ENCODE measurements at places on chromosomes 7 and 10.

DNA sequence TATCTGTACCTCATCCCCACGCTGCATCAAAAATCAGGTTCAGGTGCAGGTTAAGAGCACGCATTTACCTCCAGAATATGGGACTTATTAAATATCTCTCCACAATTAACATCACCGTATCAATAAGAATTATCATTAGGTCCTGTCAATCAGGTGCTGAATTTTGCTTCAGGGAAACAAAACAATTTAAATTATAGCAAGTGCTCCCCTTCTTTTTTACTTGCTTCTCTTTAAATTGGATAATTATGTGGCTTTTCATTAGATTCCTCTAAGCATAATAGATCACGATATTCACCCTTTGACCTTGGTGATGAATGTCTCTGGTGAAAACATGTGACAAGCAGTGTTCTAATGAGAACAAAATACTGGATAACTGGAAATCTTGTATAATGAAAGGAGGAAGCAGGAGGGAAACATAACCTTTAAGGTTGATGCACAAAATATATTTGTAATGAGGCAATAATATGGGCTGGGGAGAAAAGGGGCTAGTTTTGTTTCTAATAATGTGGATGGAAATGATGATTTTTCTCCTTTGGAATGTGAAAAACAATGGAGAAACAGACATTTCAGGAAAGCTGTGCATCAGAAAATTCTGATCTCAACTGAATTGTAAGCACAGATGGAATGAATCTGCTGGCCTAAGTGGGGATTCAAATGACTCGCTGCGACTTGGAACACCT lies 166.9 kb downstream of the SNX10 start:
- no peak for ATAC-seq

DNA sequence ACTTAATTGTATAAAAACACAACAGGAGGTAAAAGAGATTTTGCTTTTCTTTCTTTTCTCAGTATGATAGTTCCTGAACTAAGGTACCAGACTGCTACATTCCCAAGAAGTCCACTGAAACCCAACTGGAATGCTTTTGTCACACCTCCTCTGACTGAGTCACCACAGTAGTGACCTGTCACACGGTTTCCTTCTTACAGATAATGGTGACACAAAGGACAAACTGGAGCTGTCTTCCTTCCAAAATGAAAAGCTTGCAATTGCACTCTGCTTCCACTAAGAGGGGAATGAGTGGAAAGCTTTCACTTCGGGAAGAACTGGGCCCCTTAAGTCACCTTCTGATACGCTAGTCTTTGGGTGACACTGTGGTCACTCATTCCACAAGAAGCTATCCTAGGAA lies 122.2 kb downstream of the KMT2E start:
- no peak for ATAC-seq

- ATAC-seq = no peak
Measured at GRCh38 chr7:106657085-106657991, 3.6 kb downstream of the CCDC71L start.

DNA sequence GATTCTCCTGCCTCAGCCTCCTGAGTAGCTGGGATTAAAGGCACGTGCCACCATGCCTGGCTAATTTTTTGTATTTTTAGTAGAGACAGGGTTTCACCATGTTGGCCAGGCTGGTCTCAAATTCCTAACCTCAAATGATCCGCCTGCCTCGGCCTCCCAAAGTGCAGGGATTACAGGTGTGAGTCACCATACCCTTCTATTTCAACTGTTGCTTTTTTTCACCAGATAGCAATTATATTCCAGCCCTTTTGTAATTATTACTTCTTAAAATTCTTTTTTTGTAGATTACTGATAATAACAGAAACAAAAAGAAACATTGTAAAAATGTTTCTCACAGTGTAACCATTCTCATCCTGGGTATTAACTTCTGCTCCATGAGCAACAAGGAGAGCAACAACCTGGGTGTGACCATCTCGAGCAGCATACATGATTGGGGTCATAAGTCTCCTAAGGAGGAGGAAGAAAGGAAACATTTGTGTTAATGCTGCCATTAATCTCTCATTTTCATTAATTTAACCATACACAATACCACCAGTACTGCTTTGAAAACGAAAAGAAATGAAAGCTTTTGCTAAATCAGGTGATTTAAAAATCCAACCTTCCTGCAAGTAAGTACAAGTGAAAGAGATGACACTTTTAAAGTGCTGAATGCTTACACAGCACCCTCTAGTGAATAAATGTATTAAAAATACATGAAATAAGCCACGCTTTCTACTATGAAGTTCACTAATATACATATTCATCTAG lies 41.8 kb downstream of the ASZ1 start:
- no peak for ATAC-seq

DNA sequence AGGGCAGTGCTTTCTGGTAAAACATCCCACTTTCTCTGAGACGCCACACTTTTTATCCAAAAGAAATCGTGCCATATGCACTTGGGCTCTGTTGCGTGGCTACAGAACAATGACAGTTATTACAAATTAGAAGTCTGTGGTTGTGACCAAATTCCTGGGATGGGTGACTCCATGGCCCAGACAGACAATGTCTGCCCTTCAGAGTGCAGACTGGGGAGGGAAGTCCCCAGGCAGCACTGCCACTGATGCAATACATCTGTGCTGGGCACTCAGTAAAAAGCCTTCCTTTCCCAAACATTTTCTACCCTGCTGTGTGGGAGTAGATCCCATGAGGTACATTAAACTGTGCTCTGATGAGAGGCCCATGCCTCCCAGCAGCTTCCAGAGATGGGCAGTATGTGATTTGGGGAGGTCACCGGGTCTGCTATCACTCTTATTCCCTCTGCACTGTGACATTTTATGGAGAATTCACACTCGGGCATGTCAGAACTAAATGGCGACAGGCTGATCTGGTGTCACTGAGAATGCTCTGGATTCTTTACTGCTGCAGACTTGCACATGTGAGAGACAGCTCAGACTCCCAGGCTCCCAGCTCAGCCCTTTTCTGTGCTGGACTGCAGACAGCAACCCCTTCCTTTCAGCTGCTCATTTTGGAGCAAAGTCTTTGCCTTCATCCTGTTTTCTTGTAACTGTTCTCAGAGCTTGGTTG lies 243.5 kb upstream of the ZNF32 start:
- ATAC-seq = peak; percentile 28

DNA sequence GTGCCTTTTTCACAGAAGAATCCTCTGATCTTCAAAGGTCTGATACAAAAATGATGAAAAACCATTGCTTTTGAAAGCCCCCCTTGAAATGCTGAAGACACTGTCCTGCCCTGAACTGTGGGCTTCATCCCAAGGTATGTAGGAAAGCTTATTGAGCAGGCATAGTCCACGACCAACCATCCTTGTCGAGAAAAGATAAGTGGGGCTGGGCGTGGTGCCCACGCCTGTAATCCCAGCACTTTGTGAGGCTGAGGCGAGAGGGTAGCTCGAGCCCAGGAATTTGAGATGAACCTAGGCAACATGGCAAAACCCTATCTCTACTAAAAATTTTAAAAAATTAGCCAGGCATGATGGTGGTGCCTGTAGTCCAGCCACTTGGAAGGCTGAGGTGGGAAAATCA lies 25.6 kb downstream of the TACR2 start:
- no peak for ATAC-seq

DNA sequence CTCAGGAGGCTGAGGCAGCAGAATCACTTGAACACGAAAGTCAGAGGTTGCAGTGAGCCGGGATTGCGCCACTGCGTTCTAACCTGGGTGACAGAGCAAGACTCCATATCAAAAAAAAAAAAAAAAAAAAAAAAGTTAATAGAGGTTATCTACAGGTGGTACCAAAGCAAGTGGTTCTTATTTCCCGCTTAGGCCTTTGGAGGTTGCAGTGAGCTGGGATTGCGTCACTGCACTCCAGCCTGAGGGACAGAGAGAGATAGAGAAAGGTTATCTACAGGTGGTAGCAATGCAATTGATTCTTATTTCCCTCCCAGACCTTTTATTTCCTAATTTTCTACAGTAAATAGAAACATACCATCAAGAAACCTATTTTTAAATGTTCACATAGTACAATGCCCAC lies 98.2 kb downstream of the DLG5 start:
- no peak for ATAC-seq

GRCh38 chr7:18855796-18856195 lies 261.6 kb downstream of the TWIST1 start:
- ATAC-seq = no peak

GRCh38 chr7:129665013-129665401 lies 53.5 kb downstream of the NRF1 start:
- no peak for ATAC-seq

- ATAC-seq = no peak
Measured at GRCh38 chr7:28378574-28379149, 33.7 kb upstream of the CREB5 start.

DNA sequence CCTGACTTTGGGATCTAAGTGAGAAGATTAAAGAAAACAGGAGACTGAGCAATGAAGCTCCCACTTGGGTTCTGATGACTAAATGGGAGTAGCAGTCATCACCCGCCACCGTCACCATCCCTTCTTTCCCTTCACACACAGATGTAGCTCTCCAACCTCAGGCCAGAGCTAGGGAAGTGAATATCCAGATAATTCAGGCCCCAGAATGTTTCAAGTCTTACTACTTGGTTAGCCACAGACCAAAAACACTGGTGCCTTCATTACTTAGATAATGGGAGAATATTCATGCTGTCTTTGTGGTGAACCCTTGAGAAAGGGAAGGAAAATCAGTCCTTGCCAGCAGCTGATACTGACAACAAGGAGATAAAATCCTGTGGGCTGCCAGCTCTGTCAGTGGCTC lies 100.7 kb downstream of the OSBPL3 start:
- ATAC-seq = no peak

DNA sequence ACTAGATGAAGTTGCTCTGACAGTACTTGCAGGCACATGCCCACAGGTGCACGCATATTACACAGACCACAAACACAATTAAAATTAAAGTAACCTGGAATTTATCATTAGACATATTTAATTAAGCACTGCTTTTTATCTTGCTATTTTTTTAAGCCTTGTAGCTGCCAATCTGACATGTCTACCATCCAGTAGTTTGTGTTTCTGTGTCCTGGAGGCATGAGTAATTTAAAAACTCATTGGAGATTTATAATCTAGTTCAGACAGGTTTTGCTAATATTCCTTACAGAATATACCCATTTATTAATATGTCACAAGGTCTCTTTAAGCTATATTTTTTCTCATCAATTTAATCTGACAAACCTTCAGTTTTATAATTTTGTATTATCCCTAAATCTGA lies 445.0 kb upstream of the KLF6 start:
- ATAC-seq = no peak

GRCh38 chr10:69866246-69866687 lies 64.6 kb downstream of the COL13A1 start:
- no peak for ATAC-seq

DNA sequence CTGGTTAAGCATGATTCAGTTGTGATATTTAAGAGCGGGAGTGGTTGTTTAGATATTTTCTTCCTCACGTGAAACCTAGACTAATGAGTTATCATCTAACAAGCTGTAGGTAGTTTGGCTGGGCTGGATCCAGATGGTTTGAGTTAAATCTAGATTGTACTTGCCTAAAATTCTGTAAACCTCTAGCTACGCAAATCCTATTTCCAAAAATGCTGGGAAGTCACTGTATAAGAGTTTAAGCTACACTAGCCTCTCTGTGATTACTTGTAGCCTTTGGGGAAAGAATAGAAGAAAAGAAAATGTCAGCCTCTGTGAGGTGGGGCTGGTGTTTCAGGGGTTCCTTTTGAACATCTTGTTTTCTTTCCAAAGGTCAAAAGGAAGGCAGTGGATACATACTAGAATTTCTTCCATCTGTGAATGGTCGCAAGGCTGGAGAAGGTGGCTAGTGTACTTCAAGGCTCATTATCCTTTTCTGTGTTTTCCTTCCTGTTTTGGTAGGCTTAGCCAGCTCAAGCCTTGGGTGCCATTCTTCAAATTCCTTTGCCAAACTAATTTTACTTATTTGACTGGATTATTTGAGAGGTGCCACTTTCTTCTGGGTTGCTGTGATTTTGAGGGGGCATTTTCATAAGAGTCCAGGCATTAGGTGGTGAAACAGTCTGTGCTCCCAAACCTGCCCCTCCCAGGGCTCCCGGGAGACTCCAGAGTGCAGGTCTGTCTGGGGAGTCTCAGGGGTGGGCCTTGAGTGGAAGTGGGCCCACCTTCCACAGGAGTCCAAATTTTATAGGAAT lies 5.2 kb upstream of the EN2 start:
- no peak for ATAC-seq

GRCh38 chr10:12681252-12681651 lies 320.3 kb downstream of the CCDC3 start:
- no peak for ATAC-seq

- no peak for ATAC-seq
Measured at GRCh38 chr10:5484205-5484604, 15.2 kb downstream of the CALML5 start.

- ATAC-seq = no peak
Measured at GRCh38 chr10:99799613-99800012, 17.2 kb downstream of the ABCC2 start.

DNA sequence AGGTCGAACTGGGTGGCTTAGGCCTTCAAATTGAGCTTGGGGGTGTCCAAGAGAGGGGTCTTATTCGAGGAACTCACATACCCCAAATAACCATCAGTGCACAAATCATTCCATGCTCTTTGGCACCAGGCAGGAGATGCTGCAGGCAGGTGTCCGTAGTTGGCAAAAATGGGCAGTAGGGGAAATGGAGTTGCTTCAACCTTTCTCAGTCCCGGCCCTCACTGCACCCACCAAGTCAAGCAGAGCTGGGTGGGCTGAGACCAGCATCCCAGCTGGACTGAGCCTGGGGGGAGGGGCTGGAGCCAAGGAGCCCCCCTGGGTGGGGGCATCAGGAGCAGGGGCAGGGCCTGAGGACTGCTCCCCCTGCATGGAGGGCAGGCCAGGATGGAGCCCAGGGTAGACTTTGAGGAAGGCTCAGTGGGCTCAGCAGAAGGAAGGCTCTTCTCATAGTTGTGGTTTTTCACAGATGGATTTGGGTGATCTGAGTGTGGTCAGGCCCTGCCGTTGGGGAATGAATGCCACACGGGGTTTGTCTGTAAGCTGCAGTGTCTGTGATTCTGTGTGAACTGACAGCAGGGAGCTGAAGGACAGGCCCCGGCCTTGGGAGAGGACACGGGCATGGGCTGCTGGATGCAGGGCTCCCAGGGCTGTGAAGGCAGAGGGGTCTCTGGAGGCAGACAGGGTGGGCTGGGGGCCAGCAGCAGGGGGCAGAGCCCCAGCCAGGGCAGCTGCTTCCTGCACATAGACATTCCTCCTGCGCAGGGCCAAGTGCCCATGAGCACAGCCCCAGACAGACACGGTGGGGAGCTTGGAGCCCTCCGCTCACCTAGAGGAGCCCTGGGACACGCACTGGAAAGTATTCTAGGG lies 144.5 kb downstream of the ADCY1 start:
- no peak for ATAC-seq

DNA sequence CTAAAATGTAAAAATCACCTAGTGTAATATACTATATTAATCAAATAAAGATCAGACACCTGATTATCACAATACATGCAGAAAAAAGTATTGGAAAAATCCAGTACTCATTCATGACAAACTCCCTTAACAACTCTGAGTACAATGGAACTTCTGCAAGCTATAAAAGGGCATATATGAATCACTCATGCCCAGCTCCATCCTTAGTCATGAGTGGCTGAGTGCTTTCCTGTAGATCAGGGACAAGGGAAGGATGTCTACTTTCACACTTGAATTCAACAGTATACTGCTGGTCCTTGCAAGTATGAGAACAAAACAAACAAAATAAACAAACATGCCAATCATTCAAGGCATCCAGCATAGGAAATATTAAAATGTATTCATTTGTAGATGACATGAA lies 116.5 kb downstream of the ADARB2 start:
- no peak for ATAC-seq

- ATAC-seq = no peak
Measured at GRCh38 chr10:88953662-88954061, 1.1 kb upstream of the ACTA2 start.
